Astrocyte of the hippocampus (primary cell): ENCODE measurements at places on chromosomes 1 and 21.

DNA sequence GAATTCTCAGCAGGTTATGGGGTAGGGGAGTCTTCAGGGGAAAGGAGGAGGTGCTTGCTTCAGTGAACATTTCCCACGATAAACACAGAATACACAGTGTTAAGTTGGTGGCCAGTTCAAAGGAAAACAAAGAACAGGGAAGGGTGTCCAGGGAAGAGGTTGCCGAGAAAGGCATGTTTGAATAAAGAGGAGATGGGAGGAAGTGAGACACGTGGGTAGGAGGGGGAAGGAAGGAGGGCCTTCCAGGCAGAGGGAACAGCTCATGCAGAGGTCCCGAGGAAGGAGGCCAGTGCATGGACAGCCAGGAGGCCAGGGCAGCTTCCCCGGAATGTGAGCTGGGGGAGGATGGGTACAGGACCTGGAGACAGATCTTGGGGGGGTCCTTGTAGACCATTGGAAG lies 130.3 kb upstream of the TMEM51 start:
- DNase-seq, result no peak

DNA sequence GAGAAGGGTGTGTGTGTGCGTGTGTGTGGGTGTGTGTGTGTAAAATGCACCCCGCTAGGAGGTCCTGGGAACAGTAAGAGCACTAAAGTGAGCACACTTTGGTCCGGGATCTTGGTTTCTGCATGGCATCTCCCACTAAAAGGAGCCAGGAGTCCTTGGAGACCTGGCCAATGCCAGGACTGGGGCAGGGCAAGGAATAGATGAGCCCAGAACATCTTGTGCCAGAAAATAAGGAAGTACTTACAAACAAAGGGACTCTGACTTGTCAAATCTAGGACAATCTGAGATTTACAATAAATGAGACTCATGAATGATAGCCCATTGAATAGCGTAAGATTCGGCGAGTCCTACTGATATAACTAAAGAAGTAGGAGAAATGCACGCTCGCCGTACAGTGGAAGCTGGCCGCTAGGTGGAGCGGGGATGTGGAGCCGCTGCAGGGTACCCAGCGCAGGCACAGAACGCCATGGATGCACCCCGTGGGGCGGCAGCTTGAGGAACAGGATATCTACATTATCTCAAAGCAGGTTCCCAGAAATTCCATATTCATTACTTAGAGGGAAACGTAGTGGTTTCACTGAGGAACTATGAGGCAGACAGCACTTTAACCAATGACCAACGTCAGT lies 7.1 kb downstream of the SLC37A1 start:
- peak; percentile 29 for DNase-seq

DNA sequence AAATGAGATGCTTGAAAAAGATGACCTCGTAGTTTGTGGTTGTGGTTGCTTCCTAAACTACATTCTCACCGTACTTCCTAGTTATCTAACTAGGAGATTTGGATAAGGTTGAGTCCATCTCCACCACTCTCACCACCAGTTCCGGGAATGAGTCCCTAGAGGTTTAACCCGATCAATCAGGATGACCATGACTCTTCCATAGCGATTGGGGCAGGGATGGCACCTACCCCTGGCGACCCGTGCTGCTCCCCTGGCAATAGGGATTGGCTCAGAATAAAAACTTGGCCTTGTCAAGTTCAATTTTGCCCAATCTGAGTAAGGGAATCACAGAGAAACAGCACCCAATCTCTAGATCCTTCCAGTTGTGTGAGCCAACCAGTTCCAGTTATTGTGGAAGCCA lies 2.7 kb upstream of the MIS18A start:
- no peak for DNase-seq

GRCh38 chr1:100575406-100575805 lies 37.5 kb downstream of the GPR88 start:
- no peak for DNase-seq

GRCh38 chr1:42399315-42400100 lies 18.9 kb downstream of the RIMKLA start:
- no peak for DNase-seq

- DNase-seq, result peak; percentile 79
Measured at GRCh38 chr1:33346927-33347649, 26.2 kb upstream of the A3GALT2 start.

DNA sequence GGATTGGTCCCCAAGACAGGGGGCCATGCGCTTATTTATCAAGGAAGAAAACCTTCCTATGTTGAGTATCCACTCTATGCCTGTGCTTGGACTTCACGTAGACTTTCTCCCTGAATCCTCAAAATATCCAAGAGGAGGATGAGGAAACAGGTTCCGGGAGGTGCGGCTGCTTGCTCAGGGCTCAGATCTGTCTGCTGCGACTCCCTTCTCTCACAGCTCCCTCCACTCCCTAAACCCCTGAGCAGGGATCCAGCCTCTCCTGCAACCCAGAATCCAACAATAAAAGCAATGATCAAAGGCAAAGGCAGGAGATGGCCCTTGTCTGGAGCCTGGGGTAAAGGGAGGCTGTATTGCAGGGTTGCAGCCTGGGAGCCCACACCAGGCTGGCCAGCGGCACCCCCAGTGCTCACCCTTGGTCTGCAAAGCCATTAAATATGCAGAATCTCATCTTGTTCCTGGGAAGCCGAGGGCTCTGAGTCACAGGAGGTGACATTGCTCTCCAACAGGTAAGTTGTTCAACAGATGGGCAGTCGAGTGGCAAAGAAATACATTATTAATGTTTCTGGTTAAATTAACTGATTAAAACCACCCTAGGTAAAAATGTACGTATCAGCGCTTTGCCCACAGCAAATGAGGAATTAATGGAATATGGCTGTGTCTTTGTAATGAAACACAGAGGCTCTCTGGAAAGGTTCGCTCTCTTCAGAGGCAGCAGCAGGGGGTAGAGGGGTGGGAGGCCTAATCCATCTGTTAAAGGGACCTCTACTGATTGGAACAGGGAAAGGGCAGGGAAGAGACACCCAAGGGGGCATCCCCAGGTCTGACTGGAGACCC lies 111.5 kb downstream of the GRIK3 start:
- DNase-seq, result no peak

DNA sequence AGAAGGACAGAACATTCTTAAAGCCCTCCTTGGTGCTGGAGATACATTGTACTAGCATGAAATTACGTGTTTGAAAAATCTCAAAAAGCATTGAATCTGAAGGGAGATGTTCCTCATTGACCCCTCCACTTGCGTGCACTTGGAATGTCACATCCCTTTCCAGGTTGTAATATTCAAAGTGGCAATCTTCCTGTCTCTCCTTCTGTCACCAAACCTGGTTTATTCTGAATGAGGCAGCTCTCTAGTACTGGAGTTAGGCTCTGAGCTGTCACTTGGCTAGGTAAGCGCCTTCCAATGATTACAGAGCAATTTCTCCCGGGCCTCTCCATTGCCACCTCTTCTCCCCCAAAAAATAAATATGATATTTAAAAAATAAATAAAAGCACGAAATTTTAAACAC lies 855 bp downstream of the DSCAM start:
- DNase-seq, result no peak

- DNase-seq, result peak; percentile 96
Measured at GRCh38 chr1:226778657-226779058, 39.6 kb upstream of the ITPKB start.

DNA sequence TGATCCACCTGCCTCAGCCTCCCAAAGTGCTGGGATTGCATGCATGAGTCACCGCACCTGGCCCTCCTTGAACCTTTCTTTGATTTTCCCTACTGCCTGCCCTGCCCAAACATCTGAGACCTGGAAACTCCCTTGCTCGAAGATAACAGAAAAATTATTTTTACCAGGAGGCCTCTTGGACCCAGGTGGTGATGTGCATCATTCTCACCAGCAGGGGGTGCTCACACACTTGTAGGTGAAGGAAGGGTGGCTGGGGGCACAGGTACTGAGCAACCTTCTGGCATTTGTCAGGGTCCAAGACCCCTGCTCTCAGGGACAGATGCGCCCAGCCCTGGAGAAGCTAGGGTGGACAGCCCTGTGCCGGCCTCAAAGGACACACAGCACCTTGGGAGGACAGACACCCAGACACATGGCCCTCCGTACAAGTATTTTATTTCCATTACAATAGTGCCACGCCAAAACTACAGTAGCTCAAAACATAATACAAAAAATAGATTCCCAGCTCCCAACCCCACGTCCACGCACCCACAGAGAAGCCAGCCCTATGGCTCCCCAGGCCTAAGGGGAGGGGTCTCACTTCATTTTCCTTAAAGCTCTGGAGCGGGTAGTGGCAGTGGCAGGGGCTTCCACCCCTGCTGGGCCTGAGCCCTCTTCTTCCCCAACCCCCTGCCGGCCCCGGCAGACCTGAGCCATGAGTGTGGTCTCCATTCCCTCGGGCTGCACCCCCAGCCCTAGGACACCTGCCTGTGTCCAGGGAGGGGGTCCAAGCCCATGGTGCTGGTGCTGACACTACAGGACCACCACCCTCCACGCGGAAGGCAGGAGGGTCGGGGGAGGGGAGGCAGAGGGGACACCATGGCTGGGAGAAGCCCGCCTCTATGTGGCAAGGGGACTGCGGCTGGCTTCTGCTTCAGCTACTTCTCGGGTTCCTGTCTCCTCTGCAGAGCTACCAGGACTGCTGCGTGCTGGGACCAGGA lies 40.4 kb upstream of the EIF4G3 start:
- DNase-seq, result peak; percentile 60

GRCh38 chr1:55400508-55400907 lies 185.3 kb upstream of the USP24 start:
- no peak for DNase-seq
